NCI-H446 treated with DMSO at 0.1 percent for 48 hours (cell line): ENCODE measurements at places on chromosomes 1 and 21.

DNA sequence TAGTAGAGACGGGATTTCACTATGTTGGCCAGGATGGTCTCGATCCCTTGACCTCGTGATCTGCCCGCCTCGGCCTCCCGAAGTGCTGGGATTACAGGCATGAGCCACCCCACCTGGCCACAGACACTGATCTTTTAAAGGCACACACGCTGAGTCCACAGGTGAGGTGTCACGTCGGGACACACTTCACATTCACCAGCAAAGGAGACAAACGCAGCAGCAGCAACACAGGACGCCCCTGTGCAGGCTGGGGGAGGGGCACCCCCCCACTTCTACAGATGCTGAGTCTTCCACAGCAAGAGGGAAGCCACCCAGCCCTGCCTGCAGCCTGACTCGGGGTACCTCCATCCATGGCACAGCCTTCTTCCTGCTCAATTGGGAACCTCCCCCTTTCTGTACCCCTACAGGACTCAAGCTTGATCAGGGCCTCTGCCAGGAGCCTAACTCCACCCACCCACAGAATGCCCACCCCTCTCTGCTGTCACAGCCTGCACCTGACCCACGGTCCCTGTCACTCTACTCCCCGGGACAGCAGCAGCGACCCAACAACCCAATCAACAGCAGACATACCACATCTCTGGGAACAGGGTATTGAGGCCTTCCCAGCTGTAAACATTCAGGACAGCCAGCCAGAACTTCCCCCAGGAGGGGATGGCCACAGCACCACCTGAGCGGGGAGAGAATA, 9.5 kb downstream of the LSS start:
- no peak for DNase-seq

GRCh38 chr1:62998845-62999649, 215.1 kb downstream of the ATG4C start:
- DNase-seq: no peak

DNA sequence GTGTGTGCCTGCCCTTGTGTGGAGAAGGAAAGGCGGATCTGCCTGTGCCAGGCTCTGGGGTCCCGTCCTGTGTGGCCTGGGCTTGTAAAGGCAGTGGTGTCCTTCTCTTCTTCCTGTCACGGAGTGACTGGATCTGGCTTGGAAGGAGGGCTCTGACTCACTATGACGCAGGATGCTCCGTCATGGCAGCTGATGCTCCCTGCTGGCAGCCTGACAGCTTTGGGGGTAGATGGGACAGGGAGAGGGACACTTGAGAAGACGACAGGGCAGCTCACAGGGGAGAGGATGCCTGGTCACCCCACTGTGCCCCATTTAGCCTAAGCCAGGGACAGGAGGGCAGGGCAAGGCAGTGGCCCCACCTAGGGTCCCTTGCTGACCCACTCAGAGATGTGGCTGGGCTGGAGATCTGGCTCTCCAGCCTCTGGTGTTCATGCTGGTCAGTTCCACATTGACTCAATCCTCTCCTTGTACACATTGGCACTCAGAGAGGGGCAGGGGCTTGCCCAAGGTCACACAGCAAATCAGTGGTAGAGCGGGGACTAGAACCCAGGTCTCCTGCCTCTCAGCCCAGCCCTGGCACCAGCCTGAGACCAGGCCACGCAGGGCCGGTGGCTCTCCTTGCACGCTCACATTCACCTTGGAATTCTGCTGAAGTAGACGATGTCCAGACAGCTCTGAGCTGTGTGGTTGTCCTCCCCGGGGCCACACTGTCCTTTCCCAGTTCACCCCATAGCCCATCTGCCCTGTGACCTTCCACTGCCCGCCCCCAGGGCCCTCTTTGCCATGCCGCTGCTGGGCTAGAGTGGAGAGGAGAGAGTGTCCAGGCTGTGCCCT, 2.8 kb upstream of the FAM131C start:
- no peak for DNase-seq

DNA sequence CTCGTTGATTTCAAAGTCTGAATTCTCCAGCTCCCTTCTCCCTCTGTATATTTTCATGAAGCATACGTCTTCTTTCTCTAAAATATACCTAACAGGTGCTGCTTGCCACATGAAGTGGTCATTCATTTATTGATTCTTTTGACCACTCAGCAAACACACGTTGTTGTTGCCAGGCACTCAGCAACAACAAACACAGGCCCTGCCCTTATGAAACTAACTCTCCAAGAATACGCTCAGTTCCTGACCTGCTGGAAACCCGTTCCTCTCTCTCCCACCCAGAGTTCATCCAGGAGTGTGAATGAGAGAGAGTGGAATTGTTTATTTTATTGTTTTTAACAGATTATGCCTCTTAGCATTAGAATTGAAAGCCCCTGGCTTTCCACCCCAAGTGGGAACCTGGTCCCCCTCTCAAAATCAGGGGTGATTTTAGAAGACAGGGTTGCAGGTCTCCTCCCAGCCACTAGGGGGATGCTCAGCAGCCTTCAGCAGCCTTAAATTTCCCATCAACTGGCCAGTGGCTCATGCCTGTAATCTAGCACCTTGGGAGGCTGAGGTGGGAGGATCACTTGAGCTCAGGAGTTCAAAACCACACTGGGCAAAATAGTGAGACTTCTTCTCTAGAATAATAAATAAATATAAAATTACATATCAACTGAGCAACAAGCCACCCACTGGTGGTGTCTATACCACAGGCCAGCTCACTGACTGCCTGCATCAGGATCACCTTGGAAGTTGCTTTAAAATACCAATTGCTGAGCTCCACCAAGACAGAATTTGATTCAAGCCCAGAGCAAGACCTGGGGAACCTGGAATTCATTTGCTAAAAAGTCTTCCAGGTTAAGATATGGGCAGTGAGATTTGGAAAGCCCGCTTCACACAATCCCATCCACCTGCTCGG, 181.0 kb upstream of the KLHDC7A start:
- DNase-seq: no peak

DNA sequence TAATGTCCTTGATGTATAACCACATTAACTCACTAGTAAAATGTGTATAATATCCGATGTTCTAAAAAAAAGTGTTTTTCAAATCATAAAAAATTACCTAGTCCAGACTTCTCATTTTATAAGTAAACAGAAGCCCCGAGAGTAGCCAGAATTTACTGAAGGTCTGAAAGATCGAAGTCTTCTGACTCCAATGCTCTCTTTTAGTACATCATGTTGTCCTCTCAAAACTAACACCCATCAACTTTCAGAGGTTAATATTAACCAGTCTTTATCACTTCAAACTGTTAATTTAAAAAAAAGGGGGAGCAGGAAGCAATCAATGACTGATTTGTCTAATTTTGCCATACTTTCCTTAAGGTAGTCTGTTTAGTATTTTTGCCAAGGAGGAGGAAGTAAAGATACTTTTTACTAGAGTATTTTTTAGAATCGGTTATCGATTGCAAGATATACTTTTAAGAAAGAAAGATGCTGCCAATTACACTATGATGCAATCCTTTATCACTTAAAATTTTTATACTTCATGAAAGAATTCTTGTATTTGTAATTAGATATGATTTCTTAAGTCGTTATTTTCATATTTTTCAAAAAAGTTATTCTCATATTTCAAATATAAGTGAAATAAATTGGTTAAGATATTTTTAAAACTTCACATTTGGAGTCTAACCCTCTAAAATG, 25.5 kb downstream of the CCDC18 start:
- DNase-seq: no peak

DNA sequence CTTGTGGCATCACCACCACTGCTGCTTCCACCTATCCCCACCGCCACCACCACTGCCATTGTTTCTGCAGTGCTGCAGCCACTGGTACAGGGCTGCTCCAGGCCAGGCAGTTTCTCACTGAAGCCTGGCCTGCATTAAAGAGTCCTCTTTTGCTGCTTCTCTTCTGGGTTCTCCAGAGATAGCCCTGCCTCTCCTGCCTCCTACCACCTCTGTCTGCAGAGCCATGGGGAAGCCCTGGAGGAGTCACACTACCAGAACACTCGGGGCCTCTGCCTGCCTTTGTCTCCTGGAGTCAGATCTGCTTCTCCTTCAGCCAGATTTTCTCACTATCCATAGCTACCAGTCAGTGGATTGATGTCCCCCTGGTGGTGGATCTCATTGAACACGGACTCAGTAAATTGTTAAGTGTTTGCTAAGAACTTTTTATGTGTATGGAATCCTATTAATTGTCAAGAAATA, 37.7 kb upstream of the DDAH1 start:
- DNase-seq: peak; percentile 18

GRCh38 chr1:20868263-20868662, 81.2 kb upstream of the HP1BP3 start:
- DNase-seq: no peak

DNA sequence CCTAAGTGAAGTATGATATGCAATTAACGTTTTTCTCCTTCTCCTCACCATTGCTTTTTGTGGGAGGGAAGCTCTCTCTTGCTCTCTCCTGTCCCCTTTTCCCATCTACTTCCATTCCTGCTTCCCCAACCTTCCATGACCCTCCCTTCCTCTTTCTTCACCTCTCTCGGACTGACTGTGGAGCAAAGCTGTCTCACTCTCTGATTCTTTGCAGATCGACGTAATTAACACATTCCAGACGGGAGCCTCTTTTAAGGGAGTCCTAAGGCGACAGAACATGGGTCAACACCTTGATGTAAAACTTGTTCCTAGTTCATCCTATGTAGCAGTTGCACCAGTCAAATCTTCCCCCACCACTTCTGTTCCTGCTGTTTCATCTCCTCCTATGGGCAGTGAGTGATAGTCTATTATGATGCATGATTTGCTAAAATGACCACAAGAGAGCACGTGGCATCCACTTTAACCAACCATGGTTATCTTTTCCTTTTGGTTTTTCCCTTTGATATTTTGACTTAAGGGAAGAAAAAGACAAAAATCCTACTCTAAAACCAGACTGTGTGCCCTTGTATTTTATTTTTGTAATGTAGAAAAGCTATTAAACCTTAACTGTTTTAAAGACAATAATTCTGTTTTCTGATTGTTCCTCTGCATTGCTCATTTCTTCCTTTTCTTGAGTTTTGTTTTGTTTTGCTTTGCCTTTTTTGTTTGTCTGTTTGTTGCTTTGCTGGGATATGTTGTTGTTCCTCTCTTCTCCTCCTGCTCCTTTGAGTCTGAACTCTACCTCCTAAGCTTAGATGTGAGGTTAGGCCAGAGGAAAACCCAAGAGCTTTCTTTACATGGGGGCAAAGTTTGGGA, 31.7 kb upstream of the LAX1 start:
- DNase-seq: no peak

GRCh38 chr1:248695451-248696132, 7.0 kb downstream of the OR14I1 start:
- DNase-seq: no peak

GRCh38 chr1:67191668-67192520, 25.6 kb downstream of the IL23R start:
- DNase-seq: no peak

DNA sequence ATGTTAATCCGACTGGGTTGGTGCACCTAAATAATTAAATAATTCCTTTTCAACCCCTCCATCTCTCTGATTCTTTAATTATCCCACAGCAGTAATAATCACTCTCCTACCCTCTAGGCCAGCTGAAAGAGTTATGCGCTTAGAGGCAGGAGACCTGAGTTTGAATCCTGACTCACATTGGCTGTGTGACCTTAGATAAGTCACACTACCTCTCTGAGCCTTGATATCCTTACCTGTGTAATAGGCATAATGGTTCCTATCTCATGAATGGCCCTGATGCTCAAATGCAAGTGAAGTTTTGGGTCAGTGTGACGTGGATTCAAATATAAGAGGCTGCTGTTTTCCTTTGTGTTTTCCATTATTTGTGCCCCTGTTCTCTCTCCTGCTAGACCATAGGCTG, 8.1 kb downstream of the MYOM3 start:
- no peak for DNase-seq

DNA sequence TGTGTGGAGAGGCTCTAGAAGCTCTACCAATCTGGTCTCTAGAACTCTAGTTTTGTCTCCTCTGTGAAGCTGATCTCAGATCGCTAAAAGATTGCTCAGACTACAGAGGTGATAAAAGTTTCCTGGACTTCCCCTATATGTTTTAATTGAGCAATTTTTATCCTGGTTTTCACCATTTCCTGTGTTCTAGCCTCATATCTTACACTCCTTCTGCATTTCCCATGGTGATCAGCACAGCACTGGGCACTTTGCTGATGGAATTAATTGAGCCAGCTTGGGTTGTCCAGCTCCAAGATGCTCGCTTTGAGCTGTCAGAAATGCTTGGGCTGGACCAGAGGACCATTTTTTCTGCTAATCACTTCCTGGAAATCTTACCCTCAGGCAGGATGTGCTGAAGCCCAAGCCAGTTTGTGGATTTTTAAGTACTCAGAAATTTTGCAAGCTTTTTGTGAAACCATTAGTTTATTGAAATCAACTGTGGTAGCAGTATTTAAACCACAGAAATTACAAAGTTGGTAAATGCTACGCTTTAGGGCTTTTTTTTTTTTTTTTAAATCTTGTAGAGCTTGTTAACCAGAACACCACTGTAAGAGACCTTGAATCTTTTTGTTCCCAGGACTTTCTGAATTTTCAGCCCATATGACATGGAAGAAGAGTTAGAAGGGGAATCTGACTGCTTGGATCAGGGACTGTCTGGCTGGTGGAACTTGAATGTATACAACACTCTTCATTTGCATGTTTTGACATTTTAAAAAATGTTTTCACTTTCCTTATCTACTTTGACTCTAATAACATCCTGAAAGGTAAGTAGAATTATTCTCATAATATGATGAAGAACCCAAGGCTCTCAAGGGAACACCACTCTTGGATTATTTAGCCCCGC, 28.4 kb downstream of the CD48 start:
- no peak for DNase-seq

- DNase-seq: no peak
Measured at GRCh38 chr1:163172596-163172995, 30.1 kb downstream of the RGS5 start.

GRCh38 chr1:174710868-174711845, 263.4 kb downstream of the GPR52 start:
- no peak for DNase-seq

DNA sequence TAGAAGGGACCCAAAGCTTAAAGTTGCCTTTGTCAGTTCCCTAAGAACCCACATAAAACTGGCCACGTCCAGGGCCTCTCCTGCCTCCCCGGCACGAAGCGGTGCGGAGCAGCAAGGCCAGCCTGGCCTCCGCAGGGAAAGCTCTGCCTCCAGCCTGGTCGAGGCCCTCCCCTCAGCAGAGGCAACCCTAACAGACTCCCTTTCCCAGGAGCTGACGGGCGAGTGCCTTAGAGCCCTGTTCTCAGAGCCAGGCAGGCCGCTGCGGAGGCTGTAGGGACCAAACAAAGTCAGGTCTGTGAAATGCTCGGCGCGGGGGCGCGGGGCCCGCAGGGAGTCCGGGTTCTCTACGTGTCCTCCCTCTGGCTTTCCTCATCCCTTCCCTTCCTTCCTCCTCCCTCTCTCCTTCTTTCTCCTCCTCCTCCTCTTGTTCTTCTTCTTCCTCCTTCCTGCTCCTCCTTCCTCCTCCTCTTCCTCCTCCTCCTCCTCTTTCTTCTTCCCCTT, 40.7 kb downstream of the RIPK4 start:
- no peak for DNase-seq

- DNase-seq: no peak
Measured at GRCh38 chr1:178877896-178878295, 7.0 kb upstream of the ANGPTL1 start.
